Activated CD4-positive, alpha-beta T cell treated with anti-CD3 and anti-CD28 coated beads for 36 hours (primary cell): ENCODE measurements at places on chromosomes 1 and 21. TPM values are rescaled to one million over a fixed set of nuclear protein-coding genes. Genes with fewer than 3 reads are reported as not detected.
A peak's percentile ranks its signal among the peaks of the same experiment; 100 is the strongest.

- no peak overlapping the region for H3K4me3 ChIP-seq
- H3K27me3 ChIP-seq = peaks cover 11% of the 10 kb centered on the region
- no peak for DNase-seq
- no peaks in the 10 kb centered on the region for H3K4me1 ChIP-seq
- H3K36me3 ChIP-seq = peaks cover 3% of the 10 kb centered on the region
- no peak overlapping the region for H3K27ac ChIP-seq
These were observed 55.8 kb upstream of the SGIP1 start for GRCh38 chr1:66478116-66478515.

Gene ITLN2
- total RNA-seq = not detected

GRCh38 chr1:28886731-28887418 lies 27.5 kb upstream of the EPB41 start:
- H3K4me3 ChIP-seq = peak overlapping the region; percentile 90
- peaks cover 43% of the 10 kb centered on the region for H3K4me1 ChIP-seq
- peak; percentile 95 for DNase-seq
- H3K27ac ChIP-seq = peak overlapping the region; percentile 88

- H3K4me1 ChIP-seq = no peaks in the 10 kb centered on the region
- peaks cover 14% of the 10 kb centered on the region for H3K27me3 ChIP-seq
- no peak for DNase-seq
- H3K36me3 ChIP-seq = no peaks in the 10 kb centered on the region
- no peak overlapping the region for H3K4me3 ChIP-seq
- H3K27ac ChIP-seq = no peak overlapping the region
These were observed 7.3 kb downstream of the RASAL2 start for GRCh38 chr1:178101266-178101630.

Gene OR2T29
- not detected for total RNA-seq

- no peak for DNase-seq
- H3K27ac ChIP-seq = no peak overlapping the region
- no peaks in the 10 kb centered on the region for H3K4me1 ChIP-seq
- H3K4me3 ChIP-seq = no peak overlapping the region
These were observed 287.4 kb upstream of the SNX7 start for GRCh38 chr1:98374098-98374497.

Gene TMEM53
- total RNA-seq = 4.3 TPM

- H3K27ac ChIP-seq = peak overlapping the region; percentile 96
- H3K36me3 ChIP-seq = peaks cover 7% of the 10 kb centered on the region
- DNase-seq = peak; percentile 80
- no peaks in the 10 kb centered on the region for H3K27me3 ChIP-seq
These were observed 18.9 kb downstream of the LDLRAP1 start for GRCh38 chr1:25562101-25562927.

DNA sequence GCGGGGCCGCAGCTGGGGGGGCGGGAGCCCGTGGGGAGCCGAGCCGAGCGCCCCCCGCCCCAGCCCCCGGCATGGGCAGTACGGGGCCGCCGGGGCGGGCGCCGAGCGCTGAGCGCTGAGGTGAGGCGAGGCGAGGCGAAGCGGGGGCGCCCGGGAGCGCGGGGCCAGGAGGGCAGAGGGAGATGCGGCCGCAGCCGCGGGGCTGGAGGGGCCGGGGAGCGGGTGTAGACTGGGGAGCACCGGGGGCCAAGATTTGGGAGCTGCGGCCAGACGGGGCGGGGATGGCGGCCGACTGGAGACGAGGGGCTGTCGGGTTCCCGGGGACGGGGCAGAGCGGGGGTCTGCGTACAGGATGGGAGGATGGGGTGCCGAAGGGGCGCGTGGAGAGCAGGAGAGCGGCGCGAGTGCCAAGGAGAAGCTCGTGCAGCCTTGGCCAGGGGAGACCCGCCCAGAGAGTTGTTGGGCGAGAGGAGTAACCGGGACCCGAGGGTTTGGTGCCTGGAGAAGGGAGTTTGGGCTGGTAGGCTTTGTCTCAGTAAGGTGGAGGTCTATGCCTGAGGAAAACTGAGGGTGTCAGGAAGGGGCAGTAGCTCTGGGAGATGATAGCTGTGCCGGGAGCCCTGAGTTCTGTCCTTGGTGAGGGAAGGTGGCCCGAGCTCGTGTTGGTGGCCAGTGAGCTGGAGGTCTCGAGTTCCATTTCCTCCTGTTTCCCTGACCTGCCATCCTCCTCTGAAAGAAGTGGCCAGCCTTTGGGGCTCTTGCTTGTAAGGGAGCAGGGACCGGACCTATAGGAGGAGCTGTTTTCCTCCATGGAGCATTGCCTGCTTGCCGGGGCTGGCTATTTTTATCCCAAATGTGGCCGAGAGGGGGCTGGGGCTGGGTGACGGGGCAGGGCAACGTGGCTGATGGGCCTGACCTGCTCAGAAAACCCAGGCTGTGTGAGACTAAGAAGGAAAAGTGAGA lies 539 bp downstream of the ATP8B2 start:
- peak overlapping the region; percentile 94 for H3K27ac ChIP-seq
- H3K4me3 ChIP-seq = peak overlapping the region; percentile 99
- peaks cover 48% of the 10 kb centered on the region for H3K4me1 ChIP-seq
- H3K36me3 ChIP-seq = peaks cover 8% of the 10 kb centered on the region
- DNase-seq = peak; percentile 74

DNA sequence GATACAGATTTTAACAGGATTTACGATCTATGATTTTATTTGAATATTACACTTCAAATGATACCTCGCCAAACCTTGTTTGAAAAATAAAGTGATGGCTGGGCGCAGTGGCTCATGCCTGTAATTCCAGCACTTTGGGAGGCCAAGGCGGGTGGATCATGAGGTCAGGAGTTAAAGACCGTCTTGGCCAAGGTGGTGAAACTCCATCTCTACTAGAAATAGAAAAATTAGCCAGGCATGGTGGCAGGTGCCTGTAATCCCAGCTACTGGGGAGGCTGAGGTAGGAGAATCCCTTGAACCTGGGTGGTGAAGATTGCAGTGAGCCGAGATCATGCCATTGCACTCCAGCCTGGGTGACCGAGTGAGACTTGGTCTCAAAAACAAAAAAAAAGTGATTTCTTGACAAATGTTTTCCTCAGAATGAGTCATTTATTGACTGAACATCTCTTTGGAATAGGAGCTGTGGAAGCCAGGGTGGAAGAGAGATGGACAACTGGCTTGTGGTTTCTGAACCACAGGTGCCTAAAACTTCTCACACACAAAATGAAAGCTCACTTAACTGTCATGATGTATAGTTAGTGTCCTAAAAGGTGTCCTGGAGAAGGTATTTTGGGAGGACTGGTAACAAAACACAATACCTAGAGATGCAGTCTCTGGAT lies 11.9 kb downstream of the PKNOX1 start:
- peaks cover 2% of the 10 kb centered on the region for H3K36me3 ChIP-seq
- no peaks in the 10 kb centered on the region for H3K27me3 ChIP-seq
- no peak overlapping the region for H3K27ac ChIP-seq
- no peak for DNase-seq
- peaks cover 31% of the 10 kb centered on the region for H3K4me1 ChIP-seq

Gene OVAAL
- not detected for total RNA-seq

- H3K4me1 ChIP-seq = no peaks in the 10 kb centered on the region
- DNase-seq = no peak
- no peak overlapping the region for H3K27ac ChIP-seq
- H3K36me3 ChIP-seq = no peaks in the 10 kb centered on the region
- no peaks in the 10 kb centered on the region for H3K27me3 ChIP-seq
These were observed 288.9 kb downstream of the TM2D1 start for GRCh38 chr1:61436016-61436415.

Gene LAMC1
- 0.25 TPM for total RNA-seq

DNA sequence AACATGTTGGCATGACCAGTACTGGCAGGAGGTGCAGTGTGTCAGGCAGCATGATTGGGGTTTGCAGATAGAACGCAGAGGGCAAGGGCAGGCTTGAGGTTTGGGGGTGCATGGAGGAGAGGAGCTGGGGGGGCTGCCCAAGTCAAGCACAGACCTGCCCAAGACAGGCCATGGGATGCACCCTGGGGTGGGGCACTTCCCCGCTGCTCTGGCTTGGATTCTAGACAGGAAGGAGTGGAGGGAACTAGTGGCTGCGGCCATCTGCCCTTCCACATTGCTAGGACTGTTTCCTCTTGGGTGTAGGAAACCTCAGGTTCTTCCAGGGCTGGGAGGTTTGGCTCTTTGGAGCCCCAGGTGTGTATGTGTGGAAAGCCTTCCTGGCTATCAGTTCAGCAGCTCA lies 3.0 kb downstream of the PDXK start:
- no peak overlapping the region for H3K27ac ChIP-seq
- peak overlapping the region; percentile 12 for H3K4me3 ChIP-seq
- H3K27me3 ChIP-seq = no peaks in the 10 kb centered on the region
- peaks cover 16% of the 10 kb centered on the region for H3K36me3 ChIP-seq

DNA sequence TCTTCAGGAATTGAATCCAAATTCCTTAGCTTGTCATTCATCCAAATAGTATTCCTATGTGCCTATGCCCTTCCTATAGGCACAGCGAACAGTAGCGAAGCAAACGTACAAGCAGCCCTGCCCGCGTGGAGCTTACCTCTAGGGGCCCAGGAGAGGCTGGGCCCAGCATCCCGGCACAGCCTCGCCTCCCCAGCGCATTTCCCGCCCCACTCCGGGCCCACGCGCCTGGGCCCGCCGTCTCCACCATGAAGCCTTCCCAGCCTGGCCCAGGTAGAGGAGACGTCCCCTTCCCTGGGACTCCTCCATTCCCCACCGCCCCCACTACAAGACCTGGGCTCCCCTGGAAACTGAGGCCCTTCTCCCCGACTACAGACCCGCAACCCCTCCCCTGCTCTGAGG lies 245 bp upstream of the TMEM269 start:
- H3K27me3 ChIP-seq = no peaks in the 10 kb centered on the region
- H3K4me1 ChIP-seq = peaks cover 10% of the 10 kb centered on the region
- H3K27ac ChIP-seq = no peak overlapping the region

DNA sequence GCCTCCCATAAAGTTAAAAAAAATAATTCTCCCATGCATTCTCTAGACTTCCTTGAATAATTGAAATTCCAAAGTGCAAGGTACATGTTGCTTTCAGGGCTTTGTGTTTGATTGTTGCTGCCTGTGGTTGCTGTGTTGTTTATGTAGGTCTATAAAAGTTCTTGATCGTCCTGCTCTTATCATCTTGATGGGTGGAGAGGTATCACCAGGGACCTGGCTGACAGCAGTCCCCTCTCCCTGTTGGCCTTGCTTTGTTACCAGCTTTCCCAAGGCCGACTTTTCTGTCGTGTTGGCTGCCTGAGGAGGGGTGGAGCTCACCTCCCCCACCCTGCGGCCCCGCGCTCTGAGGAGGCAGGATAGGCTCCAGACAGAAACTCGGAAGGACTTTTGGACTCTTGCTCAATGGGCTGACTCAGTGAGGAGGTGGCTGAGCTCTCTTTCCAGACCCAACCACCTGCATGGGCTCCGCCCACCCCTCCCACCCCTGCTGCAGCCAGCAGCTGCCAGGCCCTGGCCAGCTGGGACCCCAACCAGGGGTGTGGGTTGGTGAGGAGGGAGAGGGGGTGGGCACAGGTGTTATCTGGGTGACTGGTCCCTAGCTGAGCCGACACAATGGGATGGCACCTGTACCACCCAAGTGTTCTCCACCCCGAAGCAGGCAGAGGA lies 2.0 kb downstream of the INAVA start:
- no peaks in the 10 kb centered on the region for H3K36me3 ChIP-seq
- H3K4me3 ChIP-seq = no peak overlapping the region
- H3K27me3 ChIP-seq = peaks cover 38% of the 10 kb centered on the region
- H3K27ac ChIP-seq = no peak overlapping the region
- DNase-seq = no peak

Gene HYI
- 13.5 TPM for total RNA-seq
